ENCODE measurements at places on chromosomes 5 and 9.

GRCh38 chr5:68325065-68325580 is 109.6 kb downstream of the PIK3R1 start:
- DNase-seq: no peak

GRCh38 chr9:109383356-109383755 is 62.5 kb upstream of the EPB41L4B start:
- DNase-seq: no peak

- no peak for DNase-seq
These were observed 17.7 kb downstream of the RFESD start for GRCh38 chr5:95664204-95664786.

GRCh38 chr5:64869419-64869818 is 100.7 kb downstream of the CWC27 start:
- no peak for DNase-seq

- DNase-seq: peak; percentile 57
These were observed 190.0 kb downstream of the FANCC start for GRCh38 chr9:95127249-95128176.

DNA sequence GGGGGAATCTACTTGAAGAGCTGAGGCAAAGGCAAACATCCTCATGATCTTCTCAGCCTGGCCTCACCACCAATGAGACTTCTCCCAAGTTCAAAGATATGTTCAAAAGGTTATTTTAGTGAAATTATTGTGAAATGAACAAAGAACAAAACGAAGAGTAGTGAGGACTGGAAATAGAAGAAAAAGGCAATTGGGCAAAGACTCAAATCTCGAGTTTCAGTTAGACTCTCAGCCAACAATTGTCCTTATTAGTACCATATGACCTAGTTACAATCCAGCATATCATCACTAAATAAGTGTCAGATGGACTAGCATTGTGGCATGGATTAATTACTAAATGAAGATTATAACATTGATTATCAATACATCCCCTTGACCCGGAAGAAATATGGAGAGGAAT is 9.0 kb downstream of the ZNF474 start:
- no peak for DNase-seq

DNA sequence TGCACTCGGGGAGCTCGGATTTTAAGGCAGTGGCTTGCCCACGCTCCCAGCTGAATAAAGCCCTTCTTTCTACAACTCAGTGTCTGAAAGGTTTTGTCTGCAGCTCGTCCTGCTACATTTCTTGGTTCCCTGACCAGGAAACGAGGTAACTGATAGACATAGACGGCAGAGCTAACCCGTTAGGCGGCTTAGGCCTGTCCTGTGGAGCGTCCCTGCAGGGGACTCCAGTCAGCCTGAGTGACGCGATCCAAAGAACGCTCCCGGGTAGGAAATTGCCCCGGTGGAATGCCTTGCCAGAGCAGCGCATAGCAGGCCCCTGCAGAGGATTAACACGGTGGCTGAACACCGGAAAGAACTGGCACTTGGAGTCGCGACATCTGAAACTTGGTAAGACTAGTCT is 1.8 kb upstream of the SELENOP start:
- DNase-seq: no peak

DNA sequence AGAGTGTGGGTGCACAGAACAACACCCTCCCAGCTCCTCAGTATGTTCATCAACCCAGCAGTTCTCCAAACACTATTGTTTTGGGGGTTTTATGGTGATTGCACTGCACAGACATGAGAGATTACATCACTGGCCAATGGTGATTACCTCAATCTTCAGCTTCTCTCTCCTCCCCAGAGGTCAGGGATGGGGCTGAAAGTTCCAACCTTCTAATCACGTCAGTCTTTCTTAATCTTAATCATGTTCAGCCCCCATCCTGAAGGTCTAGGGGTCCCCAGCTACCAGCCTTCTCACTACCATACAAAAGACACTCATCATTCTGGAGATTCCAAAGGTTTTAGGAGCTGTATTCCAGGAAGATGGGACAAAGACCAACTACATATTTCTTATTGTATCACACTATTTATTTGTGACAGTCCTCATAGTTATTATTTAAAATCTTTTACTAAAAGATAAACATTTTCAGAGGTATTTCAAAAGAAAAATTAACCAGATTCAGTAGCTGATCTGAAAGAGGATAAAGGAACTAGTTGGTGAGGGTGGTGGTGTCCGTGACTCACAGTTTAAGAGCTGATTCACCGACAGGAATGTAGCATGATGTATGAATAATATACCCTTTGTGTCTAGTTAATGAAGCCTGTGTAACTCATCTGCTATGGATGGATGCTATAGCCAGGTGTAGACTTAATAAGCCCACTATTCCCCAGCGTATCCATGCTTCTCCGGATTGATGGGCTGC is 35.6 kb downstream of the RASEF start:
- DNase-seq: no peak

DNA sequence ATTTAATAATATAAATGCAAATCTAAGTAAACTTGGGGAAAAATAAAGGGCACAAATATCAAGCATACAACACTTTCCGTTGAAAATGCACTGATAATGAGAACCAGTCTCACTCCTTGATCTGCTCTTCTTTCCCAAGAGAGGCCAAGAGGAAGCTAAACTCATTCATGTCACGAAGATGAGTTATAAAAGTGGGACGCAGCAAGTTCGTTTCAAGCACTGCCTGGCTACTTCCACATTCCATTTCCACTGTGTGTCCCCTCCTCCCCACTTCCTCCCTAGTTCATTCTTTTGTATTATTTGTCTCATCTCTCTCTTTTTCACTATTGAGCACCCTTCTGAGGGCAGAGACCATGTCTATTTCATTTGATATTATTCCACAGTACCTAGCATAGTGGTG is 158.1 kb downstream of the SLC24A2 start:
- no peak for DNase-seq

- no peak for DNase-seq
These were observed 97.9 kb upstream of the MAMDC2 start for GRCh38 chr9:69945671-69946141.

DNA sequence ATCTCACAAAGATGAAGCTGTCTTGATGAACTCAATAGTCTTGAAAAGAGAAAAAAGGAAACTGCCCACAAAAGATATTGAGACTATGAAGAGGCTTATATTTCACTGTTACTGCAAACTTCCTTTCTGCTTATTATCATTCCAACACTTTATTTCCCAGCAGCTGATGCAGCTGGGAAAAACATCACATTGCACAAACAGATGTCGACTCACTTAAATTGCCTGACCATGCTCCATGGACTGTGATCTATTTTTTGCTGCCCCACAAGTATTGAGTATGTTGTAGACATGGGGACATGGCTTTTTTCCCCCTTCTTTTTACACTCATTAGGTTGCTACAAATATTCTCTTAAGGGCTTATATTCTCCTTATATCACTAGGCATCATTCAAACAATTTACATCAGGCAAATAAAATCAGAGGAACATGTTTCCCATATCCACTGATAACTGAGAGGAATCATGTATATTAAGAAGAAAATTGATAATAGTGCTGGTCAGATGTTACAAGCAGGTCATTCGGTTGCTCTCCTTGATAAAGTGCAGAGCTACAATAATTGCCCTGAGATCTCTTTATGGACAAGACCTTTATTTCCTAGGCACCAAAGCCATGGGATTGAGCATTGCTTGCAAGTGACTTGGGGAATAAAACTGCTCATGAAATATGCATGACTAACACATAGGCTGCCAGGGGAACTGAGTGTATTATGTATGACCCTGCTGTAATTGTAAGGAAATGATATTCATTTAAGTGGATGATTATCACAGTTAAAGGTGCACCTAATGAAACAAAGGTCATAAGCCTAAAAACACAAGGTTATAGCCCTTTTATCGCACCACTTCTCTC is 509.9 kb downstream of the ZNF608 start:
- DNase-seq: no peak

DNA sequence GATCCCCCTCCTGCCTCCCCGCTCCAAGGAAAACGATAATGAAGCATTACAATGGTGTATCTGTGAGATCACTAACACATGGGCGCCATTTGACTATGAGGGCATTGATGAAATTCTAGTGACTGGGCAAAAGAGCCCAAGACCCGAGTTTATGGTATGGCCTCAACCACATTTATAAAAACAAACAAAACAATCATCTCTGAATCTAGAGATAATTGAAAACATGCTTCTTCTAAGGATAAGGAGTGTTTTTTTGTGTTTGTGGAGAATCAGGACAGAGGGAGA is 100.9 kb upstream of the SEMA6A start:
- no peak for DNase-seq

DNA sequence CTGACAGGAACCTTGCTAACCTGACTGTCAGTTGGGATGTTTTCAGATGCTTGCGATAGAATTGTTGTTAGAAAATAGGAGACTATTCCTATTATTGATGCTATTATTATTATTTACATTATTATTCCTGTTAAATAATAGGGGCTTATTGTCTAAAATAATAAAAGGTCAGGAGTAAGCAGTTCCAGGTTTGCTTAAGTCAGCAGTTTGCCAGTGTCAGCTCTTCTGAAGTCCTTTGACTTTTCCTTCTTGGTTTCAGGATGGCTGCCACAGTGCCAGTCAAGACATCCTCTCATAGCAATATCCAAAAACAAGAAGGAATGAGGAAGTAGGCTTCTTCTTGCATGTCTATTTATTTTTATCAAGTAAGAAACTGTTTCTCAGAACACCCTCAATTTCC is 141.7 kb upstream of the MARCHF11 start:
- no peak for DNase-seq

DNA sequence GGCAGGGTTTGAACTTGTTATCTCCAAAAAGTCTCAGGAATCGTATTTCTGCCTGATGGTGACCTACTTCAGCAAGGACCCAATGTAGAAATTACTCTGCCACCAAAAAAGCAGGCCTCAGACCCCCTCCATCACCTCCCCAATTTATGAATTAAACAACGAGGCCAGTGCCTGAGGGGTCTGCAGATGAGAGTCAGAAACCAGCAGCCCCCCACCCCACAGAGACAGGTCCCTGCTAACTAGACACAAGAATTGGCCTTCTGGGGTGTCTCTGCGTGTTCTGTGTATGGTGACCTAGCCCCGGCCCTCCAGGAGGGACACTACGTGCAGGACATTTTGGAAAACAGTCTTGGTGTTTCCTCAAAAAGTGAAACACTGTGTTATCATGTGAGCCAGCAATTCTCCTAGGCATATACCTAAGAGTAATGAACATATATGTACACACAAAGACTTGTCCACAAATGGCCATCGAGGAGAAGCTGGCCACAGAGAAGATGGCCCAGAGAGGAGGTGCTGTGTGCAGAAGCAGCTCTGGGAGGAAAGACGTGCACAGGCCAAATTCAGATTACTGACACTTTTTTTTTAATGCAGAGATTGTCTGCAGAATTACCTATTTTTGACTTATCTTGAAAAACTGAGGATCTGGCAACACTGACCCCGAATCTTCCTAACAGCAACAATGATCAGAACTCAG is 93.8 kb downstream of the ADAMTS2 start:
- DNase-seq: no peak

Data from stimulated activated CD8-positive, alpha-beta memory T cell treated with anti-CD3 and anti-CD28 coated beads, Interleukin-4, amount 100 ng/mL, for 24 hours (primary cell).